SK-N-SH (cell line): ENCODE measurements at places on chromosomes 12 and 14.

DNA sequence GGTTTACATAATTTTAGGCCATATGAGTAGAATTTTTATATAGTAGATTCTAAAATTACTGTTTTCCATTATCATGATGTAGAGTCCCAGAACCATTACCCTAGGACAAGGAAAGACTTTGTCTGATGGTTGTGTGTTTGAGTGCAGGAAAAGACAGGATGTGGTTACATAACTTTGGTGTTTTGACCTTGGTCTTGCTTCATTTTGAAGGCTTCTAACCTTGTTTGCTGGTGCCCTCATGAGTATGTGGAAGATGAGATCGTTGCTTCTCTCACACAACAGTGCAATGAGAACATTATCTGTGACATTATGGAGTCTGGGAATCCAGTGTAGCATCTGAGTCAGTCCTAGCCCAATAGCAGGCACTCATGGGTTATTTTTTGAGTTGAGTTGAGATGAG lies 106.2 kb downstream of the IGF1 start:
- no peak for DNase-seq

DNA sequence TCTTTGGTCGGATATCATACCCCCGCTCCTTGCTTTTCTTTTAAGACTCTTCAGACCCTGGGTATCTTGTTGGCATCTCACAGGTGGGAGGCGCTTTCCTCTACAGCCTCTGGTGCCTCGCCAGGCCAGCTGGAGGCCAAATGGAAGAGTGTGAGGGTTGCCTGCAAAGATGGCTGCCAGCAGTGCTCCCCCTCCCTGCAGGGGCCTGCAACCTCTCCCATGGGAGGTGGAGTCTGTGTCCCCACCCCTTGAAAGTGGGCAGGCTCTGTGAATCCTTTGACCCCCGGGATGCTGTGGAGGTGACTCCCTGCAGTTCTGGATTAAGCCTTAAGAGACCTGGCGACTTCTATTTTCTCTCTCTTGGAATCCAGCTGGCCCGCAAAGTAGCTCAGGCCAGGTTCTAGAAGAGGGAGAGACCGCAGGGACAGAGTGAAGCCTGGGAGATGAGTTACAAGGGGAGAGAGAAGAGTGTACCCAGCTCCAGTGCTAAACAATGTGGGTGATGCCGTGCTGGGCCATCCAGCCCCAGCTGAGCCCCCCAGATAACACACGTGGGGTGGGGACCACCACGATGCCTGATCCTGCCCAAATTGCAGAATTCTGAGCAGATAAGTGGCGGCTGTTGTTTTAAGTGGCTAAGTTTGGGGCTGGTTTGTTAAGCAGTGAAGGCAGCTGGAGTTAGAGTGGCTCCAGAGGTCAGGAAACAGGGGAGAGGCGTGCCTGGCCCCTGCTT lies 37.9 kb upstream of the NCOR2 start:
- no peak for DNase-seq

DNA sequence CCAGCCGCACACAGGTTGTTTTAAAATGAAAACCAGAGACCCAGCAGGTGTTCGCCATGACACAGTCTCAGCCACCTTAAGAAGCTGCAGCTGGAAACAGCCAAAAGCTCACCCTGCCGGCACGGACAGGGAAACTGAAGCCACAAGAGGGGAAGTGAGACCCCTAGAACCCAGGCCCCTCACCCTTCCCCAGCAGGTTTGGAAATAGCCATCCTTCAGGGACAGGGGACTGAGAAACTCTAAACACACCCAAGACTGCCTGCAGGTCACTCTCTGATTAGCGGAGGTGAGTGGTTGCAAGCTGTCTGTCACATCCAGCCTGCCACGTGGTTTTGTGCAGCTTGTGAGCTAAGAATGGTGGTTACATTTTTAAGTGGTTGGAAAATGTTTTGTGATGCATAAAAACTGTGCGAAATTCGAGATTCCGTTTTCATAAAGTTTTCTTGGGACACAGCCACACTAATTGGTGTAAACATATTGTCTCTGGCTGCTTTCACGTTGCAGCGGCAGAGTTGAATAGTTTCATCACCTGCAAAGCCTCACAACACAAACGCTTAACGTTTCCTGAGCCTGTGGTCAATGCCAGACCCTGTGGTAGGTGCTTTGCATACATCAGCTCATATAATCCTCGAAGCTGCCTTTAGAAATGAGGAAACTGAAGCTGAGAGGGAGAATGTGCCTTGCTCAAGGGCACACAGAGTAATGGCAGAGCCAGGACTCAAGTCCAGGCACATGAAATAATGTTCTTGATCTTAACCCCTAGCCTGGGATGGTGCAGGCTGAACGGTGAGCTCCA lies 1.7 kb upstream of the SELPLG start:
- no peak for DNase-seq

- DNase-seq, result no peak
These were observed 41.1 kb upstream of the CFAP54 start for GRCh38 chr12:96448300-96448699.

- no peak for DNase-seq
These were observed 203.7 kb downstream of the SPTSSA start for GRCh38 chr14:34258318-34258717.

DNA sequence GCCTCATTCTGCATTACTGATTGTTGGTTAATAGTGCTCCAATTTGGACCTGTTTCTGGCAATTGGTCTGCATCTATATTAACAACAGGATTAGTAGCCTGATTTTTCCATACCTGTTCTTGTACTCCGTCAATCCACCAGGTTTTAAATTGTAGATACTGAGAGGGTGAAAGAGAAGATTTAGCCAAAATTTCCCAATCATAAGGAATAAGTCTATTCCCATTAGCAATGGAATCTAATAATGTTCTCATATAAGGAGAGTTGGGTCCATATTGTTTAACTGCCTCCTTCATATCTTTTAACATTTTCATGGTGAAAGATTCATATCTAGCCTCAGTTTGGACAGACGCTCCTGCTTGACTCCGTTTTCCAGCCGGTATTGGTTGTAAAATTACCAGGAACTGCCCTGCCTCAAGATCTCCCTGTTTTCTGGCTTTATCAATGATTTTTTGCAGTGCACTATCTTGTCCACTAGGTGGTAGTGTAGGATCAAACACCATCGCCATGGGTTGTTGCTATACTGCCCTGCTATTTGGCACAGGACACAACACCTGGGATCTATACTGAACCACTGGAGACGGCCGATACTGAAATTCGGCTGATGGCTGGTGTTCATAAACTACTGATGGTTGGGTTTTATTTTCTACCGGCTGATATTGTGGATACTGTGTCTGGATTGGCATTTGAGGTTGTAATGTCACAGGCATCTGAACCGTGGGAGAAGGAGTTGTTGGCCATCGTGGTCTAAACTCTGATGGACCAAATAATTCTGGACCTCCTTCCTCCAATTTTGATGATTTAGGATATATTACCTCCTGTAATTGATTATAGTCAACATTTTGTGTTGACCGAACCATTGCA lies 25.2 kb downstream of the DHRS4L2 start:
- DNase-seq, result peak; percentile 78

DNA sequence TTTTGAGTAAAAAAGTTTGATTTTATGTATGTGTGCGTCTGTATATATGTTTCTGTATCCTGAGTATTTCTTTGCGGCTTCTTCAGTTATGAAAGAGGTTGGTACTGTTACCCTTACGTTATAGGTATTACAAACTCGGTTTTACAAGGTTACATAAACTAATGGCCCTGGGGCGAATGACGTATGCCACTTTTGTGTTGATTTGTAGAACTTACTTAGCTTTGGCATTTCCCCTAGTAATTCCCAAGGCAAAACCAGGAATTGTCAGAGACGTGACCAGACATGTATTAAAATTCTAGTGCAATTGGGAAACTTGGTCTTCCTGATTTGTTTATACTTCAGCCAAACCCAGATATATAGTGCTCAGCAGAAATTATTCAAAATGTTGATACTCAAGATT lies 93.3 kb downstream of the DUSP16 start:
- no peak for DNase-seq
